ENCODE measurements at places on chromosomes 4 and X.

DNA sequence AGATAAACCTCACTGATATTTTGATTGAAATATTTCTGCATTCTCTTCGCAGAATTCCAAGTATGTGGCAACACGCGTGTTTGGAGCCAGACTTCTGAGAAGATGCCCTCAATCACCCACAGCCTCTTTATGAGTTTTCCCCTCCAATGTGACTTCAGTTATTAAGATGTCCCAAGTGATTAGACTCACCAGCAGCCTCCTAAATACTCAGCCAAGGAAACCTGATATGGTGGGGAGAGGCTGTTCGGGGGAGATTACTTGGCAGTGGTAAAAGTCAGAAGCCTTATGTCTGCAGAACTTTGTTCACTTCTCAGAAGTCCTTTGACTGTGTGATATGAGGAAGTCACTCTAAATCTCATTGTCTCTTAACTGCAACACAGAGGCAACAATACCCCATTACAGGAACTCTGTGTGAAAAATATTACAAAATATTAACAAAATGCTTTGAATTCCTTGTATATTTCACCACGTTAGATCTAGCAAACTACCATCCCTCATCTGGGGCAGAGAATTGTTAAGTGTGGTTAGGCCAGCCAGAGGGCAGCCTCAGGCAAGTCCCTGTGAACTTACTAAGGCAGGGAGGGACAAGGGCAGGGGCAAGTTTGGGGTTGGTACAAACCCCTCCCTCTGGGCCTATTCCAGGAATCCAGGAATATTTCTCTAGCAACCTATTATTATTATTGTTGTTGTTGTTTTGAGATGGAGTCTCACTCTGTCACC lies 151.4 kb upstream of the USP9X start:
- no peak for DNase-seq

DNA sequence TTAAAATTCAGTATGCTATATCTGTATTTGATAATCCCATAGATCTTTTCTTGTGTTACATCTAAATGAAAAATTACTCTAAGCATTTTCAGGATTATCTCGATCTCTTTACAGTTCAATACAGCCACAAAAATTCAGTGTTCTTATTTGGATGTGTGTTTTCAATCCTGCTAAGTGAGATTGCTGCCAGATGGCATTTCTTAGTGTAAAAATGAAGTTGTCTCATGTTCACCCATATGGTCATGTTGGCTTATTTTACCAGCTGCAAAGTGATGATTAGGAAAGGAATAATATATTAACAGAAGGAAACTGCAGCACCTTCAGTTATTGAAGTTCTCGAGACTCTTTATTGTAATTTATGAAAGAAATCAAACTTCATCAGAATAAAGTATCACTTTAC lies 12.1 kb upstream of the FAM47A start:
- DNase-seq = no peak

DNA sequence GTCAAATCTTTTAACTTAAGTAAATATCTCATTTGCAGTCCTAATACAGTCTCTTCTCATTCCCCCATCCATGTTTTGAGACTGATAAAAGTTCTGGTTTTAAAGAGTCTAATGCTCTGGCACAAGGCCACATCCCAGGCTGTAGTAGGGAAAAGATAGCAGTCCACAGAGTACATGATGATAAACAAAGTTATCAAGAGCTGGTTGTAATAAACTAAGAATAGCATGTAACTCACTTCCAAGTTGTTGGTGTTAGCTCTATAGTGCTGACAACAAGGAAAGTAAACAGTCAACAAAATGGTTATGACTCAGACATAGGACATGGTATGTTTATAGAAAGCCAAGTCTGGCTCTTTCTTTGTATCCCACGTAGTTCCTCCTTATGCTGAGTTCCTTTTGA lies 21.8 kb upstream of the AREG start:
- DNase-seq = no peak

- no peak for DNase-seq
These were observed 67.6 kb upstream of the COX18 start for GRCh38 chr4:73137121-73137520.

- no peak for DNase-seq
These were observed 71.6 kb downstream of the MCUB start for GRCh38 chr4:109631532-109632108.

DNA sequence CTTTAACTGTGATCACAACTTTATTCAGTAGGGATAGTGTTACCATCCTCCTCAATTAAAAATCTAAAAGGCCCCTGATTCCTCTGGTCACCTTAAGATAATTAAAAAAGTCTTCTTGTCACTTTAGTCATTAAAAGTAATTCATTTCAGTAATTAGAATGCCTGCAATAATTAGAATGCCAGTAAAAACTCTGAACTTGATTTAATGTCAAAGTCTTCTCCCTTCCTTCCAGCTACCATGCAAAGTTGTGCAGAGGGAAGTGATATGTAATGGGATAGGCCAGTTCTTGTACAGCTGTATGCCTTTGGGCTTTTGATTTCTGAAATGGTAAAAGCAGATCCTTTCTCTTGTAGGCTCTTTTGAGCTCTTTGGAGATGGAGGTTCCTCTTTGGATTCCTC lies 417.2 kb downstream of the ADAM29 start:
- DNase-seq = no peak

GRCh38 chrX:10875995-10876394 lies 235.1 kb upstream of the HCCS start:
- no peak for DNase-seq

- DNase-seq = no peak
These were observed 2.4 kb upstream of the SLIT2 start for GRCh38 chr4:20249333-20249732.

DNA sequence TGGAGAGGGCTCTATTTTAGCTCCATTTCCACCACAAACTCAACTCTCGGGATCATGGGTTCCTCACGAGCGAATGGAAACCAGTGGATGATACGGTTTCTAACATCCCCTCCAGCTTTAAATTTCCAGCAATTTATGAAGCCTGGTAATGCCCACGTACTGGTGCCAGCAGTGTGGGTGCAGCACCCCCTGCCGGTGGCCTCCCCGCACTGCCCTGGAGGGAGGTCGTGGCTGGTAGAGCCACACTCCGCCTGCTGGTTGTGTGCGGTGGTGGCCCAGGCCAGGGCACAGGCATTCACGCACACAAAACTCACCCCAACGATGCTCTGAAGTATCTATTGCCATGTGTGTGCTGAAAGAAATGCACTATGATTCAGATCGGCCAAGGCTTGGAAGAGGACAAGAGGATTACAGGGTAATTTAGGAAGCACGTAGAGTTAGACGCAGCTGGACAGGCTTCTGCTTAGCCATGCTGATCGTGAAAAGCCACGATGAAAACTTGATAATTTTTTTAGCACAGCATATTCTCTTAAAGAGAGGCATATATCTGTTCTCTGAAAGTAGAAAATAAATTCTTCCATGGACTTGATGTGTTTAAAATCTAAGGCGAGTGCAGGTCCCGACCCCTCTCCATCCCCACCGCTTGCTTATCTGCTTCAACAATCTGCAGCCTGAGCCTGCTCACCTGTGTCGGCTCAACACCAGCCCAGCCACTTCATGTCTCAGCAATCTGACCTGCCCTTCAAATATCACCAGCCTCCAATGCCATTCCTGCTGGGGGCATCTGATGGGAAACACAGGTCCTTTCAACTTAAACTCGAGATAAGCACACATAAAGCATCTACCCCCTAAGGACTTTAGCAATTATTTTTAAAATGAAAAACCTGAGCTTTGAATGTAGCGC lies 59.1 kb downstream of the SCD5 start:
- no peak for DNase-seq

GRCh38 chr4:153788413-153789276 lies at the start of gene SFRP2:
Gene SFRP2 (minus strand): TSS chr4:153789083. CDS start chr4:153788835, 248 bp downstream.
- DNase-seq = no peak

GRCh38 chr4:155566354-155566753 lies 100.3 kb upstream of the GUCY1A1 start:
- no peak for DNase-seq

DNA sequence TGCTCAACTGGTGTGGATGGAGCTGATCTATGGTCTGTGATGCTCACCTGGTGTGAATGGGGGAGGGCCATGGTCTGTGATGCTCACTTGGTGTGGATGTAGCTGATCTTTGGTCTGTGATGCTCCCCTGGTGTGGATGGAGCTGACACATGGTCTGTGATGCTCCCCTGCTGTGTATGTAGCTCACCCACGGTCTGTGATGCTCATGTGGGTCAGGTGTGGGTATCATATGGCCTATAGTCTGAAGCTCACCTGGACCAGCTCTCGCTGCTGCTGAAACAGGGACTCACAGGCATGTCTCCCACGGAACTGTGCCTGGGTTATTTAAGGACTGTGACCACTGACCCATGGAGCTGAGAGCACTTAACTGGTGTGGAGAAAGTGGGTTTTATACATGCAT lies 109.7 kb downstream of the CRLF2 start:
- DNase-seq = no peak

DNA sequence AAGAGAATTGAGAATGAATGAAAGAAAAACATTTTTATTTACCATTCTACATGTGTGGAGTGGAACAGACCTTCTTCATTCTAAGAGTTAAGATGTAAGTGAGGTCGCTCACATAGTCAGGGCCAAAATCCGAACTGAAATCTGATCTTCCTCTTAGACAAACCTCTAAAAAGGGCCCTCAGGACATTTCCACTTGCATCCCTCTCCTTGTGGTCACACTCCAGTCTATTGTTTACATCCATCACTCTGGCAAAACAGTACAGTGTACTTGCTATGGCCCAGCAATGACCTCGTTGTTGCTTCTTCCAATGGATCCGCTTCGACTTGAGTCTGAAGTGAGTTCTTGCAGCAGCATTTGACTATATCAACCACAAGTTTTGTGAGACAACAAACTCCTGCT lies 54.2 kb downstream of the MOSPD2 start:
- DNase-seq = no peak

- DNase-seq = no peak
These were observed 269.7 kb upstream of the LCORL start for GRCh38 chr4:18291256-18291655.

DNA sequence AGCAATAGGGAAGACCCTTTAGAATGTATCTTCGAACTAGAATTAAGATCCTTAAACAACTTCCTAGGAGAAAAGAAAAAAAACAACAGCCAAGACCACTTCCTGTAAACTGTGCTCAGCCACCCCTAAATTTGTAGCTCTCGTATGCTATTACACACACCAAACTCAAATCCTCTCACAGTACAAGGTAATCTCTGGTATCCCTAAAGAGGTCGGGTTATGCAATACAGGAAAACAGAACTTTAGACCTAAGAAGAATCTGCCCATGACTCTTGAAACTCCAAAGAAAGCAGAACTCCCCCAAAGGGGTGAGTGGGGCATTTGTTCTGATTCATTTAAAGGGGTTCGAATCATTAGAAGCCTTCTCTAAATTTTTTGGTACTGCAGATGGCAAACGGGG lies 170.9 kb upstream of the CASK start:
- DNase-seq = no peak

DNA sequence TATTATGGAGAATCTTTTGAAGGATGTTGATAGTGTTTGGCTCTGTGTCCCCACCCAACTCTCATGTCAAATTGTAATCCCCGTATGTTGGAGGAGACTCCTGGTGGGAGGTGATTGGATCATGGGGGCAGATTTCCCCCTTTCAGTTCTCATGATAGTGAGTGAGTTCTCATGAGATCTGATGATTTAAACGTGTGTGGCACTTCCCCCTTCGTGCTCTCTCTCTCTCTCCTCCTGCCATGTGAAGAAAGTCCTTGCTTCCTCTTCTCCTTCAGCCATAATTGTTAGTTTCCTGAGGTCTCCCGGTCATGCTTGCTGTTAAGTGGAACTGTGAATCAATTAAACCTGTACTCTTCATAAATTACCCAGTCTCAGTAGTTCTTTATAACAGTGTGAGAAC lies 166.1 kb upstream of the NUDT6 start:
- no peak for DNase-seq

DNA sequence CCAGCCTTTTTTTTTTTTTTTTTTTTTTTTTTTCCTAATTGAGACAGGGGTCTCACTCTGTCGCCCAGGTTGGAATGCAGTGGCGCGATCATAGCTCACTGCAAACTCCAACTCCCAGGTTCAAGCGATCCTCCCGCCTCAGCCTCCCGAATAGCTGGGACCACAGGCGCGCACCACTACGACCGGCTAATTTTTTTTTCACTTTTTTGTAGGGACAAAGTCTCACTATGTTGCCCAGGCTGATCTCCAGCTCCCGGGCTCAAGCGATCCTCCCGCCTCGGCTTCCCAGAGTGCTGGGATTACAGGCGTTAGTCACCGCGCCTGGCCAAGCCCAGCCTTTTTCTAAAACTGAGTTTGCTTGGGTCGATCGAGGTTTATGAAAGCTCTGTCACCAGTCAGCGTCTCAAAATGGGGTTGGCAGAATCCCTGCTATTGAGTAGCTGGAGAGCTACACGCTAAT lies 1.3 kb upstream of the OTUD5 start:
- DNase-seq = no peak

GRCh38 chr4:109979920-109980717 lies 67.4 kb downstream of the EGF start:
- peak; percentile 26 for DNase-seq

DNA sequence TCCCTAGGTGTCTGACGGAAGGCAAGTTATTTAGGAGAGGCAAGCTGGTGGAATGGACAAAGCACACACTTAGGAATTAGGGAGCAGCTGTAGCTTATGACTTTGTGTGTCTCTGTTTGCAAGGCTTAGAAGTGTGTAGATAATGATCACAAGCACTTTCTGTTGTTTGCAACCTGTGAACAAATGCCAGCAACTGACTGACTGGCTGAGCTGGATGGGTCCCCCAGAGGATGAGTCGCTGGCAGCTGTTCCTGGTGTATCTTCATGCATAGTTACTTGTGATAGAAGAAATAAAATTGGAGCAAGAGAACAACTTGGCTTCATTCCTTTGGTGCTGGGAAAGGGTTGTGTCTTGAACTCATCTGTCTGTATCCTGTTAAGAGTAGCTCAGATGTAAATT lies 64.2 kb upstream of the BEND4 start:
- DNase-seq = no peak

DNA sequence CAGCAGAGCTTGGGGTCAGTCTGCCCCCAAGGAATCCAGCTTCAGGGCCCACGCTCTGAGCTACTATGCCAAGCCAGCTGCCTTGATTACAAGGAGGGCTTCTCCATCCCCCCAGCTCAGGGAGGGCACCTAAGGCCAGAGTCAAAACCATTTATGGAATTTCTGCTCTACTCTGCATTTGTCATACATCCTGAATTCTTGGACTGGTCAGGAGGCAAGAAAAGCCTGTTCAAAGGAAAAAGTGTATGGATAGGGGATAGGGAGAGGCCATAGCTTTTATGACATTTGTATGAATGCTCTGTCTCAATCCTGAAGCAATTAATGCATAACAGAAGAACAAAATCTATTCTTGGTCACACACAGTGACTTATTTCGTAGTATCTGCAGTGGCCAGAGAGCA lies 32.2 kb downstream of the EDNRA start:
- DNase-seq = no peak

GRCh38 chr4:8818063-8818881 lies 53.4 kb downstream of the HMX1 start:
- no peak for DNase-seq

- no peak for DNase-seq
These were observed 7.1 kb upstream of the TBC1D14 start for GRCh38 chr4:6902318-6903042.

- no peak for DNase-seq
These were observed 318.4 kb downstream of the PPP3CA start for GRCh38 chr4:101028886-101029285.

GRCh38 chrX:147927256-147927655 lies 15.5 kb downstream of the FMR1 start:
- DNase-seq = no peak

- DNase-seq = no peak
These were observed 161.3 kb downstream of the RTL9 start for GRCh38 chrX:110519906-110520452.
